ENCODE measurements at places on chromosomes 11 and 22. TPM values are rescaled to one million over a fixed set of nuclear protein-coding genes. Genes with fewer than 3 reads are reported as not detected.
A peak's percentile ranks its signal among the peaks of the same experiment; 100 is the strongest.

GRCh38 chr11:68215087-68215445, 2.0 kb upstream of the KMT5B start:
- no peak for DNase-seq

GRCh38 chr11:20031155-20032001, 128.9 kb downstream of the DBX1 start:
- DNase-seq, result no peak

- no peak for DNase-seq
Observed at GRCh38 chr11:10192036-10192435, 102.0 kb downstream of the SBF2 start.

GRCh38 chr11:121367001-121367843, 74.7 kb downstream of the SC5D start:
- no peak for DNase-seq

DNA sequence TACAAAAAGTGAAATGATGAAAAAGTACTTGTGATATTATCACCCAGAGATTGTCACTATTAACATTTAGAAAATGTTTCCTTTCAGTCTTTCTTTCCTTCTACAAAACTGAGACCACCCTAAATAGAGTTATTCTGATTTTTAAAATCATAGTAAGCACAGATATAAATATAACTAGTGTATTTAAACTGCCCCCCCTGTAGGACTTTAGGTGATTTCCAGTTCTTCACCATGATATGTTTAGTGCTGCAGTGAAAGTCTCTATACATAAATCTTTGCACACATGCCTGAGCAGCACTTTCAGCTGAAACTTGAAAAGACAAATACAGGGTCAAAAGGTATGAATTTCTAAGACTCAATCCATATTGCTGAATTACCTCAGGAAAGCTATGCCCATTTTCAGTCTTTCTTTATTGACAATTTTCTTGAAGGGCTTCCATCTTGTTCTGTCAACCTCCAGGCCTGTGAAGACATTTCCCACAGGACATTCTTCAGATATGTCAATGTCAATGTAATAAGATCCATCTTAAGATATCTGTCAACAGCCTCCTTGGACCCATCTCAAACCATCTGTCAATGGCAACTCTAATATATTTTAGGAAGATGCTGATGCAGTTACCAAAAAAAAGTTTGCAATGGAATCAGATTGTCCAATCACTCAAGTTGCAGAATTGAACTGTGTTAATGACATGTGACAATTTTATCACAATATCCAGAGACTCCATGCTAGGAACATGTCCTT, 30.8 kb upstream of the LDLRAD3 start:
- no peak for DNase-seq

GRCh38 chr11:114447892-114448291, 8.6 kb downstream of the REXO2 start:
- no peak for DNase-seq

DNA sequence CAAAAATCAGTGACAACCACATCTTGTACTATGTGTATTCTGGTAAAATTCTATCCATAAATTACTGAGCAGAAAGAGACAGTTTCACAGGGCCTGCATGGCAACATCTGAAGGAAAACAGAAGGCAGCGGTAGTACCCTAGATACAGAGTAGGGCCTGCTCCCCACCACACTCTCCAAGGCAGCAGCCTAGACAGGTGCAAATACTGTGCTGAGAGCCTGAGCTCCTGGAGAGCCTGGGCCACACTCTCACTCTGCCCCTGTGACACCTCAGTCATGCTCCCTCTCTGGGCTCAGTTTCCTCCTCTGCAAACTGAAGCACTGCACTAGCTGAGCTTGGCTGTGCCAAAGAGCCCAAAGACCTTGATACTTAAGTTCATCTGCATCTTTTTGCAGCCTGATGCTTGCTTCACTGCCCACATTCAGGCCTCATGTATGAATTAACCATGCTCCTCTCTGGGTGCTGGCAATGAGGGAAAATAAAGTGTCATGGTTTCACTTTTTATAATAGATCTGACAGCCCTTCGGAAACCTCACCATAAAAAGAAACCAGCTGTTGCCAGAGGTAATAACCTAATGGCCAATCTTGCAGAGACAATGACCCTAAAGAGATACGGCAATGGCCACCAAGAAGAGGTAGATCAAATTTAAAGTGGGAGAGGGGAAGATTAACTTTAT, 104.7 kb downstream of the PLEKHA7 start:
- DNase-seq, result no peak

- DNase-seq, result no peak
Observed at GRCh38 chr11:18890615-18891014, 48.6 kb downstream of the MRGPRX1 start.

- DNase-seq, result no peak
Observed at GRCh38 chr11:71936825-71937224, 8.0 kb downstream of the RNF121 start.

DNA sequence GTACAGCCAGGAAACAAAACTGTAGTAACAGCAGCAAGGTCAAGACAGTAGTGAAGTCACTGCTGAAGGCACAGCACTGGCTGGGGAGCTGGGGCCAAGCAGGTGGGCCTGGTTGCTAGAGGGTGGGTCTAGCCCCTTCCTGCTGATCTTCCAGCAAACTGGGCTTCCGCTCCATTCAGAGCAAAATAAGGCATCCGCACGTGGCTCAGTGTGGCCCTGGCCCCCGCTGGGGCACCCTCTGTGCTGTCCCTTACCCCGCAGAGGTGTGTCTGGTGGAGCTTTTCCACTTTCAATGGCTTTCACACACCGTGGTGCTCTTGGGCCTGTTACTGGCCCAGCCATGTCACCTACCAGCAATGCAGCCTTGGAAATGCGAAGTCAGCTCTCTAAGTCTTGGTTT, 162.4 kb upstream of the B3GAT1 start:
- peak; percentile 33 for DNase-seq

DNA sequence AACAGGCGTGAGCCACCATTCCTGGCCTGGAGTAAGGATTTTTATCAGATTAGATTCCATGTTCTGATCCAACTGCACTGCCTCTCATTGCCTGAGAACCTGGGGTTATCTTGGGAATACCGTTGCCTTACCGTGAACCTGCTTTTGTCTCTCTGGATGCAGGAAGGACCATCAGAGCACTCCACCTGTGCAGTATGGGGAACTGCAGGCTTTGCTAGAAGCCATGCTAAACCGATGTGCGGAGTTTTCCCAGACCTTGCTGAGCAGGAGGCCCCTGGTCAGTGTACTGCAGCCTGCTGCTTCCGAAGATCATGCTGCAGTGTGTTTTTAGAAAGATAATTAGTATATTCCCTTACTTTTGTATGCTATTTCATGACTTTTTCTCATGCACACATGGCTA, 43.6 kb downstream of the MEI1 start:
- DNase-seq, result no peak

DNA sequence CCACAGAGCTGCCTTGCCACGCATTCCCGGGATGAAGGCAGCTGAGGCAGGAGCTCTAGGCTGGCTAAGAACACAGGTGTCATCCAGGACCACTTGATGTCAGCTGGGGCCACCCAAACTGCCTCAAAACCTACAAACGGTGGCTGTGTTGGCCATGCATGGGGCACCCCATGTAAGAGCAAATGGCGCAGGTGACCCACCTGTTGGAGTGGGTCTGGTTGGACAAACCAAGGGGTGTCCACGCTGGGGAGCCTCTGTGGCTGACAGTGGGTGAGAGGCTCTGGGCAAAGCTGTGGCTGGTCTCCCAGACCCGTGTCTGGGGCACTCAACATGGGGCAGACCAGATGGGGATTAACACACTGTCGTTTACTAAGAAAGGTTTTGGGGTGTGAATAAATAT, 19.0 kb upstream of the SYT8 start:
- peak; percentile 43 for DNase-seq

GRCh38 chr11:12505183-12505582, 127.8 kb downstream of the PARVA start:
- DNase-seq, result no peak

DNA sequence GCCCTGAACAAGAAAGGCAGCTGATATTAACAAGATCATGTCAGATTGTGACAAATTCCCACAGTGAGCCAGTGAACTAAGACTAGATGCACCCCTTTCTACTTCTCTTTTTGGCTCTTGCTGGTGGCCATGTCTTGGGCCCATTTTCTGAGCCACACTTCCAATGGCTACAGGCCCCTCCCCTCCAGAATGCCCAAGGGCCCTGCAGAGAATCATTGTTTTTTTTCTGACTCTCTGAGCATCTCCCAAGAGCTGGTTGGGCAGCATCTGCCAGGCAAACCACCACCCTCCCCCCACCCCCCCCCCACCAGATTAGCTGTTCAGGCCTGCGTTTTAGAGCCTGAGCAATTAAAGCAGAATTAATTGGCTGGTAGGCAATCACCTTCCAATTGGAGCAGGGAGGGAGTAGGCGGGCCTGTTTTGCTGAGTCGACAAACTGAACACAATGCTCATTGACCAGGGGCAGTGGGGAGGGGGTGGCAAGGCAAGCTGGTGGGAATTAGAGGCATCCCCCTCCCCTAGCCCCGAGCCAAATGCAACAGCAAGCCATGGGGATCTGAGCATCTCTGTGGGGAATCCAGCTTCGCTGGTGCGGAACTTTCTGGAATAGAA, 541.4 kb downstream of the MN1 start:
- no peak for DNase-seq

GRCh38 chr11:129375751-129376657, at the start of gene BARX2:
Gene BARX2, plus strand, starts transcription at chr11:129375848. Its CDS starts 188 bp downstream, at chr11:129376036.
- no peak for DNase-seq

DNA sequence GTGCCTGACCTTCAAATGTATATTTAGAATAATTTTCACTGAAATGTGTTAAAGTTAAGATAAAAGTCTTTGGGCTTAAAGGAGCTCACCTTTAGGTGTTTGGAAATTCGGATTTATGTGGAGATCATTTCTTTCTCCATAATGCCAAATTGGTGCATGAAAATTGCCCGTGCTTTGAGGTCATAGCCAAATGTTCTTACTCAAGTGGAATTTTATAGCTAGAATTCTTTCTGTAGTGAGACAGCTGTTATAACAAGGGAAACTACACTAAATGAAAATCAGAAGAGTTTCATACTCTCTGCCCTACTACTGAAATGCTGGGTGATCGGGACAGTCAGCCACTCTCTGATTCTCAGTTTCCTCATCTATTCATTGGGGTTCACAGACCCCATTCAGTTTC, 89.5 kb upstream of the DBX1 start:
- no peak for DNase-seq

- DNase-seq, result no peak
Observed at GRCh38 chr22:27629908-27630673, 171.5 kb downstream of the MN1 start.

- no peak for DNase-seq
Observed at GRCh38 chr22:20407829-20408228, 13.9 kb downstream of the ZNF74 start.

GRCh38 chr11:64890522-64890939, 12.1 kb upstream of the EHD1 start:
- DNase-seq, result no peak

DNA sequence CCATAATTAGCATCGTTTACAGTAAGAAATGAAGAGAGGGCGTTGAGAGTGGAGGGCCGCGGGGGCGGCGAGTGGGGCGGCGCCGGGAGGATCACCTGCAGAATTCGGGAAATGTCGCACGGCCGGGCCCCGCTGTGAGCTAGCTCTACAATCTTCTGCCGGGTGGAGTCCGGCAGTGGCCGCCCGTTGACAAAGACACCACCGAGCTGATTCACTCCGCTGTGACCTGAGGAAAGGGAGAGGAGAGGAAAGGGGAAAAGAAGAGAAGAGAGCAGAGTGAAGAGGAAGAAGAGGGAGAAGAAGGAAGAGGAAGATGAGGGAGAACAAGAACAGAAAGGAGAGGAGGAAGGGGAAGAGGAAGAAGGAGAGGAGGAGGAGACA, 8.5 kb downstream of the PAX6 start:
- no peak for DNase-seq

- DNase-seq, result peak; percentile 81
Observed at GRCh38 chr11:107799218-107799859, 59.2 kb downstream of the SLC35F2 start.

DNA sequence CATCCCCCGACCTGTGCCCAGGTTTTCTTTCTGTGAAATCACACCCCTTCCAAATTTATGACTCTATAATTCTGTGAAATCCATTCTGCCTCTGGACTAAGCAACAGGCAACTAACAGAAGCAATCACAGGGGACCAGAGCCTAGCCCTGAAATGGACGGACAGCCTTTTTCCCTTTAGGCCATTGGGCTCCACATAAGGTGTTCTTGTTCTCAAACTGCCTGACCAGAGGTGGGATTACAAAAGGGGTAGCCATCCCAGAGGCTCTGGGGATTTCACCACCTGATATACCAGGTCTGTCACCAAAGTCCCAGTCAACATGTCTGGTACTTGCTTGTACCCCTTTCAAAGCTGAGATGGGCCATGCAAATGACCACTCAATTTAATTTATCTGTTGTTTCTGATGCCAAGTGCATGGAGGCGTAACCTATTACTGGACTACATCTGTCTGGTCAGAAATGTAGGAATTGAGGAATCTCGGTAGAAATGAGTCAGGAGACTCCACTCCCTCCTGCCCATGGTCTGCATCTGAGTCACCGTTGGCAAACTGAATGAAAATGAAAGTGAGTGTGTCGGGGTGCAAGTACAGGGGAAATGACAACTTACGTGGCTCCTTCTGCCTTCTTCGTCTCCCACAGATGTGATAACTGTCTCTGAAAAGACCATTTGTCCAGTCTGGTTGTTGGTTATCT, 10.2 kb downstream of the DKK3 start:
- no peak for DNase-seq

DNA sequence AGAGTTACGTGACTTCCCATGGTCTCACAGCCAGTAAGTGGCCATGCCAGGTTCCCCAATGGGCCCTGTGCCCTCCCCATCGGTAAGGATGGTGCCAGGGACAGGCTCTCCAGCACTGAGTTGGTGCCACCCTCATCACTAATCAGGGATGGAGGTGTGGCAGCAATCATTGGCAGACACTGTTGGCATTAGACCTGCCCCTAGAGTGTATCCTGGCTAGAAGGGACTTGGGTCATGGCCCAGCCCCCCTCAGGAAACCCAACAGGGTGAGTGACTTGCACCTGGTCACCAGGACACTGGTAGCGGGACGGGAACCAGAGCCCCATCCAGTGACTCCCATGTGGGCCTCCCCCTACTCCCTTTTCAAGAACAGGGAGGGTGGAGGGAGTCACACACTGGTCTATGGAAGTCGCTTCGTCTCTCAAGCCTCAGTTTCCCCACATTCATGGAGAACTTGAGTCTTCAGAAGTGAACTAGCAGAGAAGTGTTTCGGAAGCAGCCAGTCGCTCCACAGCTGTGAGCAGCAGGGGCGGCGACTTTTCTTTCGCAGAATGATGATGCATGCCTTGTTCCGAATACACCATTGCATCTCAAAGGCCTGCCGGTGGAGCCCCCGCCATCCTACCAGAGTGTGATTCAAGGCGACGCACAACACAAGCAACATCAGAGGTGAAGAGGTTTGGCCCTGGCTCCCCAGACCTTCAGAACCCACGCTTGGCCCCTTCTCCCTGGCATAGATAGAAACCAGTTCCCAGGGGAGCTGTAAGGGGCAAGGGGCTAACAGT, 12.9 kb downstream of the MS4A10 start:
- DNase-seq, result no peak

GRCh38 chr11:110919241-110919922, 207.1 kb upstream of the ARHGAP20 start:
- DNase-seq, result no peak

Gene ALG8
- 15.0 TPM for polyA plus RNA-seq

Gene KCNE3
- 22.0 TPM for polyA plus RNA-seq

Gene TMA7B
- polyA plus RNA-seq, result not detected

Gene PISD
- polyA plus RNA-seq, result 10.8 TPM

Gene PGR
- polyA plus RNA-seq, result 0.09 TPM

Gene MYO7A
- 1.8 TPM for polyA plus RNA-seq

Gene OR2D2
- polyA plus RNA-seq, result not detected

Gene SLC35E4
- 4.0 TPM for polyA plus RNA-seq

Gene ELFN2
- 0.31 TPM for polyA plus RNA-seq

Gene FADS3
- 21.5 TPM for polyA plus RNA-seq

Gene PDE2A
- 1.8 TPM for polyA plus RNA-seq

Gene TUB
- 1.8 TPM for polyA plus RNA-seq

Data from sigmoid colon (tissue), 7 donors.